ENCODE measurements at places on chromosomes 1 and 21. TPM values are rescaled to one million over a fixed set of nuclear protein-coding genes. Genes with fewer than 3 reads are reported as not detected.

DNA sequence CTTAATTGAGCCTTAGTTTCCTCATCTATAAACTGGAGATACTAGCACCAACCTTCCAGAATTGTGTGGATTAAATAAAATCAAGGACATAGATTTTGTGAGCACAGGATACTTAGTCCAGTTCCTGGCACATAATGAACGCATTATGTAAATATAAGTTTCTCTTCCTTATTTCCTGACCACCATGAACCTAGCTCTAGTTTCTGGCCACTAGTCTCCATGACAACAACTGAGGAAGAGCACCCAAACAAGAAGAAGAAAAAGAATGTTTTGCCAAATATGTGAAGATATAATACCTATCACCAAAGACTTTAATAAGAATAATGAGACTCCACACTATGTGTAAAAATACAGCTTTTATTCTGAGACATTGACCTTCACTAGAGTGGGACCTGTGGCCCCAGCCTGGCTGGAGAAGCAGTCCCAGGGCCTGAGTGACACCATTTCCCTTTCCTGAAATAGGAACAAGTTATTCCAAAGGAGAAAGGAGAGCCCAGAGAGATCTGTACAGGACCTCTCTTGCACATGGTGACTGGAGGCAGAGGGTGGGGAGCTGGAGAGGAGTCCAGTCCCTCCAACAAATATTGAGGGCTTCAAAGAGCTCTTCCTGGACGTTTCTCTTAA is 940 bp upstream of the USF1 start:
- no peak for DNase-seq
- peak overlapping the region; percentile 92 for H3K27ac ChIP-seq
- peaks cover 17% of the 10 kb centered on the region for H3K4me1 ChIP-seq
- peaks cover 63% of the 10 kb centered on the region for H3K36me3 ChIP-seq

- DNase-seq = no peak
- no peaks in the 10 kb centered on the region for H3K36me3 ChIP-seq
- H3K4me1 ChIP-seq = no peaks in the 10 kb centered on the region
- H3K27ac ChIP-seq = no peak overlapping the region
- H3K27me3 ChIP-seq = no peaks in the 10 kb centered on the region
Measured at GRCh38 chr1:8578132-8578877, 239.1 kb downstream of the RERE start.

GRCh38 chr1:223662943-223663342 is 2.6 kb downstream of the CAPN8 start:
- no peaks in the 10 kb centered on the region for H3K36me3 ChIP-seq
- H3K27me3 ChIP-seq = no peaks in the 10 kb centered on the region
- DNase-seq = no peak

GRCh38 chr1:240245629-240246020 is 153.9 kb downstream of the FMN2 start:
- no peak overlapping the region for H3K27ac ChIP-seq
- no peaks in the 10 kb centered on the region for H3K27me3 ChIP-seq
- H3K36me3 ChIP-seq = no peaks in the 10 kb centered on the region
- no peaks in the 10 kb centered on the region for H3K4me1 ChIP-seq

DNA sequence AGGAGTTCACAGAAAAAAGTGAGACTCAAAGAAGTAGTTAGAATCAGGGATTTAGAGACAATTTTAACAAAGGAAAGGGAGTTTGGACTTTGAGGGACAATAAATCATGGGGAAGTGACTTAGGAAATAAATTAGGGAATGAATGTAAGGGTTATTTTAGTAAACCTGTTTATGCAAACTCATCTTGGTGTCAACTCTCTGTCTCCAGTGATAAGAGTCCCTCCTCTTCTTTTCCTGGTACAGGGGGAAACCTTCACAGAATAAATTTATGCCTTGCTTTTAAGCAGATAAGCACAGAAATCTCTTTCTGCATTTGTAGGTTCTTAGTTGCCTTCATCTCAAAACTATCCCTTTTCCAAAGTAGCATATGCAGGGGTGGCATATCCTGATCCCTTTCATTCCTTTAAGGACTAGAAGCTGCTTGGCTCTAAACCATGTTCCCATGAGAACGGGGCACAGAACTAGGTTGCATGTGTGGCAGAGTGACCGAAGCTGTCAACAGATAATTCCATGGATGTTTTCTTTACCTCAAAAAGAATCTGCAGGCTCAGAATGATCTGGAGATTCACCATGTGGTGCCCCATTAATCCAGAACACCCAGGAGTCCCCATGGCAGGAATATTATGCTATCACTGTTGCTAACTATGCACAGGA is 155.4 kb downstream of the ZNF648 start:
- no peaks in the 10 kb centered on the region for H3K36me3 ChIP-seq
- no peaks in the 10 kb centered on the region for H3K4me1 ChIP-seq
- no peak for DNase-seq
- no peak overlapping the region for H3K4me3 ChIP-seq
- H3K27me3 ChIP-seq = no peaks in the 10 kb centered on the region

DNA sequence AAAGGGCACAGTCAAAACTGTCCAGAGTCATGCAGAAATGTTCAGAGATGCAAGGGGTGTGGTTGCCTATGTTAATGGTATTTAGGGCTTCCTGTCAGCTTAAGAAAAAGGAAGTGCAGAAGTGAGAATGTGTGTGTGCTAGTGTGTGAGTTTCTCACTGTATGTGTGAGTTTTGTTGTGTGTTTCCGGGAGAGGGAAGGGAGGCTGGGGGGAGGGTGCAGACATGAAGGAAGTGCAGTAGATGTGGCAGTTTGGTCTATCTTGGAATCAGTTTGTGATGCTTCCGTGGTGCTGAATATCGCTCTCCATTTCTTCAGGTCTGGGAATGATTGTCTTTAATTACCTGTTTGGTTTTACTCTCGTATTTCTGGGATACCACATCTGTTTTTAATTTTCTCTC is 16.5 kb upstream of the ATP6V1G3 start:
- H3K27ac ChIP-seq = peak overlapping the region; percentile 59
- H3K4me1 ChIP-seq = peaks cover 65% of the 10 kb centered on the region
- no peaks in the 10 kb centered on the region for H3K27me3 ChIP-seq
- peak overlapping the region; percentile 21 for H3K4me3 ChIP-seq
- peak; percentile 30 for DNase-seq

DNA sequence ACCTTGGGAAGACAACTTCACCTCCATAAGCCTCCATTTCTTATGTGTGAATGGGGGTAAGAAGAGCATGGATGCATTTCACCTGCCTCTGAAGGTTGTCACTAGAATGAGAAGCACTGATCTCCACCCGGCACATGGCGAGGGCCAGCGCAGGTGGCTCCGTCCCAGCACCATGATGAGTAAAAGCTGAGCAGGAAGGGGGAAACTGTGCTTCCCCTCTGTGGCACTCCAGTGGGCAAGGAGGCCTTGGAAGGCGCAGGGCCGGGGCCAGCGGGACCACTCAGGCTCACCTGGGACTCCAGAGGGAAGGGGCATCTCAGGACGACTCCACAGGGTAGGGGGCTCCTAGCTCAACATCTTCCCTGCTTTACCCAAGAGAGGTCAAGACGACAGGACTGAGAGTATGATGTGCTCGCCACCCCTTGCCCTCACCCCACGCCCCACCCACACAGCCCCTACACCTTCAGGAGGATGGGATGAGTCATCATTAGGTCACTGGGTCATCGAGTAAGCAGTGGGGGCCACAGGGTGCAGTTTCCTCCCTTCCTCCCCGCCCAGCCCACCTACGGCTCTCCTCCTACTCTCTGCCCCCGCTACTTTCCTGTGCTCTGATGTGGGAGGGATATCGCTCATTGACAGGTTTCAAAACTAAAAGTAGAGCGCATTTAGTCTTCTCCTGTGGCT is 112.1 kb downstream of the HIVEP3 start:
- peaks cover 50% of the 10 kb centered on the region for H3K4me1 ChIP-seq
- H3K27ac ChIP-seq = no peak overlapping the region
- no peaks in the 10 kb centered on the region for H3K36me3 ChIP-seq
- DNase-seq = peak; percentile 21
- no peaks in the 10 kb centered on the region for H3K27me3 ChIP-seq

GRCh38 chr1:241829468-241829867 is 18.5 kb upstream of the EXO1 start:
- H3K4me3 ChIP-seq = no peak overlapping the region
- H3K27ac ChIP-seq = no peak overlapping the region
- no peak for DNase-seq

DNA sequence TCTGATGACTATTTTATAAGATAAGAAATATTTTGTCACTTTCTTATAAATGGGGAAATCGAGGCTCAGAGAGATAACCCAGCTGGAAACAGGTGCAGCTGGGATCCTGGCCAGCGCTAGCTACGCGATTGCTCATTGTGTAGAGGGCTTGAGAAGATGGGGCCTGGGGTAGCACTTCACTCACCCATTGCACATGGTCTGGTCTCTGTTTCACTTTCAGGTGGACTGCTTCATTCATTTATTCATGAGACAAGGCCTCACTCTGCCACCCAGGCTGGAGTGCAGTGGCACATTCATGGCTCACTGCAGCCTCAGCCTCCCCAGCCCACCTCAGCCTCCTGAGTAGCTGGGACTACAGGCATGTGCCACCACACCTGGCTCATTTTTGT is 23.8 kb downstream of the UBE4B start:
- H3K36me3 ChIP-seq = no peaks in the 10 kb centered on the region
- no peak overlapping the region for H3K4me3 ChIP-seq
- no peak for DNase-seq
- H3K27me3 ChIP-seq = no peaks in the 10 kb centered on the region
- H3K4me1 ChIP-seq = no peaks in the 10 kb centered on the region

DNA sequence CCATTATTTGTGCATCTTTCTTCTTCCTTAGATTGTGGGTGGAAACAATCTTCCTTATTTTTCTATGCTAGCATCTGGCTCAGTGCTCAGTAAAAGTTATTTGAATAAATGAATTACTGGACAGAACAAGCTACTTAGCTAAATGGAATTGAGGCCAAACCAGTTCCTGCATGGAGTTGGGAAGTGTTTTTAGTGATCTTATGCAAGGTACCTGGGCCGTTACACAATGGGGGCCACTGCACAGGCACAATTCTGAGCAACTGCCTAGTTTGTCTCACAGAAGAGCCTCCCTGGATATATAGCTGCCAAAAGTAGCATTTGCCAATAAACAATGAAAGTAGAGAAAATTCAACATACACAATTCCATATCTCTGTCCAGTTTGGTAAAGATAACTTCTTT is 27.0 kb upstream of the SERBP1 start:
- H3K4me3 ChIP-seq = no peak overlapping the region
- no peak for DNase-seq
- H3K27ac ChIP-seq = no peak overlapping the region

- H3K27ac ChIP-seq = no peak overlapping the region
- H3K4me1 ChIP-seq = peaks cover 14% of the 10 kb centered on the region
- no peak for DNase-seq
- H3K4me3 ChIP-seq = no peak overlapping the region
Measured at GRCh38 chr1:228168563-228169270, 3.1 kb downstream of the IBA57 start.

DNA sequence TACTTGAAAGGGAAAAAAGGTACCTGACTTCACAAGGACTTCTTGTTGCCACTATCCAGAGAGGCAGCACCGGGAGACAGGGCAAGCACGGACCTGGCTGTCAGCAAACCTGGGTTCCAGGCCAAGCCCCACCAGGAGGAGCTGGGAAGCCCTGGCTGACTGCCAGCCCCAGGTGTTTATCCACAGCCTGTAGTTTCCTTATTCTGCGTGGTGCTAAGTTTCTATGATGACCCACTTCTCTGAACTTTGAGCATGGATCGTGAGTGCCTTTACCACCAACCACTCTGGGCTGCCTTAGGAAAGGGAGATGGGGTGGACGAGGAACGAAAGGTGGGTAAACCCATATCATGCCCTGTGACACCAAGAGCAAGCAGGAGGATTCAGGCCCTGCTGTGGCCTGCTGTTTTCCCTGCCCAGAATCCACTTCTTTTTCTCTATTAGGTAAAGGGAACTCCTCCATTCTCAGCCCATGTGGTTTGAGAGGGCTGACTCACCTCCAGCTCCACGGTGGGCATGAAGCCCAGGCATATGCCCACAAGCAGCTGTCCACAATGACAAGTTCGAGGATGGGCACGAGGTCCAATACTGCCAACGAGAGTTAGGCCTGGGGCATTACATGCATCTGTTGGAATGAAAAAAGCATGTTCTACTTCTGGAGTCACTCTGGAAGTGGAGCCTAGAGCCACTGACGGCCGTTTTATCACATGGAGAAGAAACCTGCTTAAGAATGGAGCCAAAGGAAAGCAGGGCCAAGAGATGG is 20.3 kb downstream of the TSPAN2 start:
- no peaks in the 10 kb centered on the region for H3K36me3 ChIP-seq
- no peak overlapping the region for H3K27ac ChIP-seq
- H3K27me3 ChIP-seq = no peaks in the 10 kb centered on the region
- no peak overlapping the region for H3K4me3 ChIP-seq
- no peak for DNase-seq

DNA sequence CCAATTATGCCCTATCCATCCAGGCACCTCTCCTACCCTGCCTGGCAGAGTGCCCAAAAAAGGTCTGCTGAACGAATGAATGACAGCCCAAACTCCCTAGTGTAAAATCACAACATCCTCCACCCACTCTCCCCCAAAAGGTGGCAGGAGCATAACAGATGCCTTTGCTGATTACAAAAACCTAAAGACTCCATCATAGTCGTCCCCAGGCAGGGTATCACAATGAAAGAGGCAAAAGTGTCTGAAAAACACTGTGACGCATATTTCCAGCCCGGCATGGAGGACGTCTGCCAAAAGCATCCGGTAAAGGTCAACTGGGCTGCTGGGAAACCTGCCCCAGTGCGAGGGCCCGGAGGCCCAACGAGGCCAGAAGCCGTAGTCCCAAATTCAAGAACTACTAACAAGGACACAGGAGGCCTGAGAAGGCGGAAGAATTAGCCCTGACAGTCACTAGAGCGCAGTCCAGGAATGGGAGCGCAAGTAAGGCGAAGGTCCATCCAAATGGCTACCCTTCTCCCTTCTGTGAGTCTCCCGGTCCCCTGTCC is 576 bp downstream of the SMIM12 start:
- peaks cover 35% of the 10 kb centered on the region for H3K4me1 ChIP-seq
- peaks cover 4% of the 10 kb centered on the region for H3K36me3 ChIP-seq
- H3K4me3 ChIP-seq = peak overlapping the region; percentile 72

- no peak overlapping the region for H3K27ac ChIP-seq
- no peak for DNase-seq
- H3K36me3 ChIP-seq = no peaks in the 10 kb centered on the region
- no peaks in the 10 kb centered on the region for H3K27me3 ChIP-seq
Measured at GRCh38 chr21:15614766-15615165, 115.0 kb upstream of the USP25 start.

- H3K4me3 ChIP-seq = no peak overlapping the region
- H3K4me1 ChIP-seq = peaks cover 8% of the 10 kb centered on the region
- H3K27ac ChIP-seq = no peak overlapping the region
- H3K36me3 ChIP-seq = no peaks in the 10 kb centered on the region
Measured at GRCh38 chr1:231374394-231374793, 36.3 kb downstream of the SPRTN start.

- no peaks in the 10 kb centered on the region for H3K36me3 ChIP-seq
- no peak overlapping the region for H3K4me3 ChIP-seq
- no peak for DNase-seq
- H3K4me1 ChIP-seq = no peaks in the 10 kb centered on the region
Measured at GRCh38 chr1:113248494-113248893, 141.8 kb upstream of the MAGI3 start.

GRCh38 chr1:210684466-210685294 is 356.0 kb downstream of the HHAT start:
- H3K27me3 ChIP-seq = no peaks in the 10 kb centered on the region
- no peak overlapping the region for H3K4me3 ChIP-seq
- DNase-seq = no peak
- no peaks in the 10 kb centered on the region for H3K4me1 ChIP-seq

The IQGAP3 gene
- total RNA-seq = not detected

The OR2W3 gene
- total RNA-seq = not detected

The TMEM59 gene
- total RNA-seq = 197 TPM

The LUZP1 gene
- 19.4 TPM for total RNA-seq

The OR2T35 gene
- not detected for total RNA-seq

The CFAP74 gene
- total RNA-seq = not detected

The LIN28A gene
- total RNA-seq = not detected

The TFB2M gene
- total RNA-seq = 10.8 TPM

The DNASE2B gene
- total RNA-seq = not detected

The PRRX1 gene
- not detected for total RNA-seq

Measured in naive thymus-derived CD4-positive, alpha-beta T cell (primary cell).